HCT116 (cell line): ENCODE measurements at places on chromosomes 4 and X. TPM values are rescaled to one million over a fixed set of nuclear protein-coding genes. Genes with fewer than 3 reads are reported as not detected.

DNA sequence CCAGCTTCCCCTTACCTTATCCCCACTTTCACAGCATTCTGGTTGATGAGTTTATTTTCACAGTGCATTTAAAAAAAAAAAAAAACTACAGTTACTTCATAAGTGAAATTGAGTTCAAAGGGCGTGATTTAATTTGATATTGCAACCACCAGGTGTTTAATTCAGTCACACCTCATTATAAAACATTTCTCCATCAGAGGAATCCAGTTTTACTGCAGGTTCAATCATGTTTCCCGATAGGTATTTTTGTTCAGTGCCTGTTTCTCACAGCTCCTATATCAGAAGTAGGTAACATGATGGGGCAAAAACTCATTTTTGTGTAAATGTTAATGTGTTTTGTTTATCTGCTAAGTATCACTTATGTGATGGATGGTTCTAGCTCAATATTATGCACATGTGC lies 102.3 kb upstream of the PCDH7 start:
- no peak for DNase-seq

DNA sequence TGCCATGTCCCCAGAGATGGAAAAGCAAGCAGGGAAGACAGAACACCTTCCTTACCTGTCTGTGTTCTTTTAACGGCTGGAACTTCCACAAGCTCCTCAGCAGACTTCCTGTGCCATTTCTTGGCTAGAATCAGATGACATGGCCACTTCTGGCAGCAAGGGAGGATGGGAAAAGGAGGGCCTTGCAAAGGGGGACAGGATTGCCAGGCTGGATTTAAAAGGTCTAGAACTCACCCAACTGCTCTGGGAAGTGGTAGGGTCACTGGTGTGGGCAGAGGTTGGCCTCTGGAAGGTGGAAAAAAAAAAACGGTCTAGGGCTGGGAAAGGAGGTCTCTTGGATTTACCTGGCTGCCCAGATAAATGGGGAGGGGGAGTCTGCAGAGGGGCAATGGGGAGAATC lies 1.6 kb upstream of the USP11 start:
- DNase-seq: no peak

DNA sequence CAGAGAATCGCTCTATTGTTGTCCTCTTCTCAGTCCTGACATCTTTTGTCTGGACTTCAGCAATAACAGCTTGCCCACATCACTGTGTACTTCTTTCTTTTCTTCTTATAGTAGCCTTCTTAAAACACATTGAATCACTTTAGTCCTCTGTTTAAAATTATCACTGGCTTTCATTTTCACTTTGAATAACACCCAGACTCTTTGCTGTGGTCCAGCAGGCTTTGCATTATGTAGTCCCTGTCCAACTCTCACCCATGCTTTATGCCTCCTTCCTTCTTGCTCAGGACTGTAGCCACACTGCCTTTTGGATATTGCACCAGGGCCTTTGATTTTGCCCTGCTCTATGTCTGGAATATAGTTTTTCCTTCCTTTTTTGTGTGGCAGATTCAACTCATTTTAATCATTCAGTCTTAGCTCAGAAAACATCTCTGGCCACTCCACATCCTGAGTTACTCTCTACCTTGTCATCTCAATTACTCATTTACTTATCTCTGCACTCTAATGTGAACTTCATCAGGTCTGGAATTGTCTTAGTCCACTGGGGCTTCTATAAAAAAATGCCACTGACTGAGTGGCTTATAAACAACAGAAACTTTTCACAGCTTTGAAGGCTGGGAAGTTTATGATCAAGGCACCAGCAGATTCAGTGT lies 168.2 kb downstream of the C4orf33 start:
- no peak for DNase-seq

GRCh38 chrX:15751155-15751819 lies 13.2 kb downstream of the CA5B start:
- no peak for DNase-seq

DNA sequence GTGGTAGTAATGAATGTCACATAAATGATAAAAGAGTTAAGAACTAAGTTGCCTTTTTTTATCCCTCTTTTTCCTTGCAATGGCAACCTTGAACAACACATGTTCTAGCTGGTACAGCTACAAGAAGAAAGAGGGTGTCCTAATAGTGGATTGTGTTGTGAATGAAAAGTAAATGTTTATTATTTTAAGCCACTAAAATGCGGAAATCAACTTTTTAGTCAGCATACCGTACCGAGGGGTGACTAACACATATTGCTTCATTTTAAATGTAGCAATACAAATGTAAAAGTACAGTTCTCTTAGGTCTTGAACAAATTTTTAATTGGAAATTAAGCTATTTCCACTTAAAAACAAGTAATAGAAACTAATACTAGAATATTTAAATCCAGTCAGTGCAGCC lies 17.7 kb upstream of the AP1AR start:
- no peak for DNase-seq

DNA sequence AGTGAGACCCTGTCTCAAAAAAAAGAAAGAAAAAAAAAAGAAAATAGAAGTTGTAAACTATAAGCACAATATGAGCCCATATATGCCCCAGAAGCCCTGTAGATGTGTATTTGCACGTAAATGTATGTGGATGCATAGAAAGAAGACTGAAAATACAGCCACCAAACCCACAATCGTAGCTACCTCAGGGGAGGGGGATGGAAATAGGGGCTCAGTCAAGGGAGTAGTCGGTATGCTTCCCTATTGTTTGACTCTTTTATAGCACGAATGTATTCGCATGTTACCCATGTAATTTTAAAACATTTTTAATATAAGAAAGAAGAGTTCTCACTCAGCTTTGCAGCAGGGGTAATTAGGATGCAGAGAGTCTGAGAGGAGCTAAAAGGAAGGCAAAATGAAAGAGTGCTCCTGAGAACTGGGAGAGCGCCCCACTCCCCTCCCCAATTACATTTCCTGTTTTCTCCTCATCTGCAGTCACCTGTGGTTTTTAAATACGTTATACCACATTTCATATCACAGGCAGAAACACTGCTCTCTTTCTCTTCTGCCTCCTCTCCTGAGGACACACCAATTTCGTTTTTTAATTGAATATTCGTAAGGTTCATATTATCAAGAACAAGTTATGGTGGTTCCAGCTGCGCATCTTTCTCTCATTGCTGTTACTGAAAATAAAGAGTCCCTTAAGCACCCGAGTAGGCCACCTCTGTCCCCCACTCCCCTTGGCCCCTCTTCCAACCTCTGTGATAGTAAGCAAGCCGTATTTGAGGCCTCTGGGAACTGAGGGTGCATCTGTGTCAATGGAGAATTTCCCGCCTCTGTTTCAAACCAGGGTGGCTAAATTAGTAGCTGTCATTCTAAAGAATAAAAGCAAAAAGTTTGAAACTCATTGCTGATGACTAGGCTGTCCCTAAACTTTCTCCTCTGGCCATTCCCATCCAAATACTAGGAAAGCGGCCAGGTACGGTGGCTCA lies 10.7 kb downstream of the SEPTIN6 start:
- no peak for DNase-seq

DNA sequence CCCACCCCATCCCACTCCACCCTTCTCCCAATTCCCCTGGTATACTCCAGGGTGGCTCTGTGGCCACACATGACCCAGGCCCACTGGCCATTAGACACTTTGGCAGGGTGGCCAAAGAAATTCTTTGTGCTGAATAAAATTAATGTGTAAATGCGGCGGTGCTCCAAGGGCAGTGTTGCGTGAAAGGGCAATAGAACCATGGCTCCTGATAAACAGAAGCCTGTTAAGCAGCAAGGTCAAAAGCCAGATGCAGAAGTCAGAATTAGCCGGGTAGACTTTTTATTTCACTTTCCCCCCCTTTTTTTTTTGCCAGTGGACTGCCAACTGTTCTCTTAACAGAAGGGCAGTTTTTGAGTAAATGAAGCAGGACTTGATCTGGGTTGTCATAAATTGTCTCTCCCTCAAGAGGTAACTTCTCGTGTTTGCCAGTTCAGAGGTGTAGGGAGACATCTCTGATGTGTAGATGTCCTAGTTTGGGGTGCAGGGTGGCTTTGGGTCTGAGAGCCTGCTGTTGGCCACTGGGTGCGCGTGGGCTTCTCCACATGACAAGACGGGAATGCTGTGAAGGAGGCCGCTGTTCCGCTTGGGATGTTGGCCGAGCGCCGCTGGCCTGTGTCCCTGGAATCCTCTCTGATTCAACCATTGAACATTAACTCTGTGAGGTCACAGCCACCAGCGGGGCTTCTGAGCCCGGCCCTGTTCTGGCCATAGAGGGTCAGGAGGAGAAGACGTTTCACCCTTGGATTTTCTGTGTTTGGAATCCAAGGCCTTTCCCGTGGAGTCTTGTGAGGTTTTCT lies 139.5 kb downstream of the TBL1X start:
- DNase-seq: no peak

DNA sequence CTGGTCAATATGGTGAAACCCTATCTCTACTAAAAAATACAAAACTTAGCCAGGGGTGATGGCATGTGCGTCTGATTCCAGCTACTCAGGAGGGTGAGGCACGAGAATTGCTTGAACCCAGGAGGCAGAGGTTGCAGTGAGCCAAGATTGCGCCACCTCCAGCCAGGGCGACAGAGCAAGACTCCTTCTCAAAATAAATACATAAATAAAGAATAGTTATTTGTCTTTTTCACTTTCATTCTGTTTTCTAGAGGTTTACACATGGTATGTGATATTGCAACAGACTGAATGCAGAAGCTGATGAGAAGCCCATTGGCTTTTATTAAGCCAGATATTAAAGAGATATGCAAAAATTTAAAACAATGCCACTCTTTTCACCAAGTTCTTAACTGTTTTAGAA lies 8.2 kb downstream of the KLHL15 start:
- no peak for DNase-seq

- peak; percentile 38 for DNase-seq
Observed at GRCh38 chr4:109298279-109299010, 4.0 kb downstream of the COL25A1 start.

GRCh38 chr4:41132055-41132683 lies 82.2 kb downstream of the APBB2 start:
- DNase-seq: no peak

DNA sequence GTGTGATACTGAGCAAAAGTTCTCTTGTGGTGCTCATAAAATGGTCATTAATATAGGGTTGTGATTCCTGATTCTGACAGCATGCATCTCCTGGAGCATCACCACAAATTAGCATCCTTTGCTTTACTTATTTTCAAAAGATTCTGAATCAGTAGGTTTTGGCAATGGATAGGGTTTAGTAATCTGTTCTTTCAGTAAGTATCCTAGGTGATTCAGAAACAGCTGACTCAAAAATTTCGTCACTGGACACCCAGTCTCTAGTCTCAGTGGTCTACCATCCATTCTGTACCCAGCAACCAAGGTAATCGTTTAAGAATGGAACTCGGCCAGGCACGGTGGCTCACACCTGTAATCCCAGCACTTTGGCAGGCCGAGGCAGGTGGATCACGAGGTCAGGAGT lies 4.1 kb downstream of the CBLL2 start:
- no peak for DNase-seq

DNA sequence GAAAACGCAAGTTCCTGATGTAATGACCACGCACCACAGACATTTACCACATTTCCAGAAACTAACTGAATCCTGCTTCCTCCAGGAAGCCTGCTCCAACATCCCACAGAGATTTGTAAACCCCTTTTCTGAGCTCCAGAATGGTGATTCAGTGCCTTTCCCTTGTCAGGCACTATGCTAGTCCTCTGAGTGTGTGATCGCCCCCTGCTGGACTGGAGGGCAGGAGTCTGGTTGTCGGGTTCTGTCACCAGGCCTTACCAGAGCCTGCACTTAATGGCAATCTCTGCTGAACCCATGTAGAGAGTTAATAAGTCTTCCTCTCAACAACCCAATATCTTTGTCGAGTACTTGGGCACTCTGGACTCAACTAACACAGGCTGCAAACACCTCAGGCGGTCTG lies 14.5 kb upstream of the KDM5C start:
- no peak for DNase-seq

- no peak for DNase-seq
Observed at GRCh38 chr4:123790681-123791080, 394.1 kb downstream of the SPRY1 start.

DNA sequence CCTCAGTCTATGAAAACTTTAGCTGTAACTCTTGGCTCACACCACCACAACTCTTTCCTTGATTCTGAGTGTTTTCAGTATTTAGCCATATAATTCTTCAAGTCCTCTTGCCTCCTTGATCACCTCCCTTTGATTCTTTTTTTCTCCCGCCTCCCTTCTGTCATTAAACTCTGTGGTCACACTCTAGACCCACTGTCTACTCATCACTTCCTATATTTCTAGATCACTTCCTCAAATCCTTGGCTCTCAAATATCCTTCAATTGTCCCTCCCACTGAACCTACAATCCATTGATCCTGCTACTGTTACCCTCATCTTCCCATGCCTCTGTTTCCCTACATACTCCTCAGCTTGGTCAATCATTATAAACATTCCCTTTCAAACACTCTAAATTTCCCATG lies 12.4 kb upstream of the CXXC4 start:
- no peak for DNase-seq

- DNase-seq: no peak
Observed at GRCh38 chrX:87006561-87006960, 511.0 kb upstream of the KLHL4 start.

- DNase-seq: no peak
Observed at GRCh38 chrX:151030845-151031244, 47.7 kb downstream of the HMGB3 start.

GPAT3 gene
- 36.7 TPM for total RNA-seq

NUP62CL gene
- total RNA-seq: 21.1 TPM

PHKA2 gene
- total RNA-seq: 23.8 TPM

STAP1 gene
- total RNA-seq: not detected

PABPC4L gene
- total RNA-seq: not detected
